ENCODE measurements at places on chromosomes 7 and 10.

- H3K4me1 ChIP-seq = no peaks in the 10 kb centered on the region
- no peak for DNase-seq
- no peak overlapping the region for H3K4me3 ChIP-seq
- no peaks in the 10 kb centered on the region for H3K27me3 ChIP-seq
- no peak overlapping the region for H3K27ac ChIP-seq
These were observed 140.0 kb upstream of the TPK1 start for GRCh38 chr7:144975882-144976281.

DNA sequence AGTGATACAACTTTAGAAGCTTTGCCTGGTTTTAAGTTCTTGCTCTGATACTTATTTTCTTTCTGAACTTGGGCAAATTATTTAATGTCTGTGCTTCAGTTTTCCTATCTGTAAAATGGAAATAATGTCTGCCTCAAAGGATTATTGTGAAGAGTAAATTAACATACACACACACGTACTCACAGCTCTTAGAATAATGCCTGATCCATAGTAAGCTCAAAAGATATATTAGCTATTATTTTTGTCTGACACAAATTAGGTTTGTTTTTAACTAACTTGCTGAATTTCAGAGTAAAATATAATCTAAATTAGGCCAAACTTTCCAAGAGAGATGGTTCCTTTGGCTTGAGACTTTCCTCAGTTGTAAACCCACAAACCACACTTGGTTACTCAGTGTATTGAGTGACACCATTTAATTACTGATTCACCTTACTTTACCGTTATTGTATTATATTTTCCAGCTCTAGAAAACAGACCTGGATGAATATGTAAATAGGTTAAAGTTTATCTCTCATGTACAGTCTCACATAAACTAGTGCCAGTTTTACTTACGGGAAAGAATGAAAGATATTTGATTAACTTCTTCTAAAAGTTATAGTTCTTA is 50.4 kb downstream of the VTI1A start:
- H3K27ac ChIP-seq = no peak overlapping the region
- H3K4me3 ChIP-seq = no peak overlapping the region
- no peaks in the 10 kb centered on the region for H3K4me1 ChIP-seq
- H3K27me3 ChIP-seq = no peaks in the 10 kb centered on the region

GRCh38 chr10:2111965-2112364 is 374.6 kb upstream of the ADARB2 start:
- no peaks in the 10 kb centered on the region for H3K36me3 ChIP-seq
- no peak overlapping the region for H3K4me3 ChIP-seq
- H3K4me1 ChIP-seq = no peaks in the 10 kb centered on the region
- no peak overlapping the region for H3K27ac ChIP-seq
- H3K27me3 ChIP-seq = peaks cover 5% of the 10 kb centered on the region
- DNase-seq = no peak

DNA sequence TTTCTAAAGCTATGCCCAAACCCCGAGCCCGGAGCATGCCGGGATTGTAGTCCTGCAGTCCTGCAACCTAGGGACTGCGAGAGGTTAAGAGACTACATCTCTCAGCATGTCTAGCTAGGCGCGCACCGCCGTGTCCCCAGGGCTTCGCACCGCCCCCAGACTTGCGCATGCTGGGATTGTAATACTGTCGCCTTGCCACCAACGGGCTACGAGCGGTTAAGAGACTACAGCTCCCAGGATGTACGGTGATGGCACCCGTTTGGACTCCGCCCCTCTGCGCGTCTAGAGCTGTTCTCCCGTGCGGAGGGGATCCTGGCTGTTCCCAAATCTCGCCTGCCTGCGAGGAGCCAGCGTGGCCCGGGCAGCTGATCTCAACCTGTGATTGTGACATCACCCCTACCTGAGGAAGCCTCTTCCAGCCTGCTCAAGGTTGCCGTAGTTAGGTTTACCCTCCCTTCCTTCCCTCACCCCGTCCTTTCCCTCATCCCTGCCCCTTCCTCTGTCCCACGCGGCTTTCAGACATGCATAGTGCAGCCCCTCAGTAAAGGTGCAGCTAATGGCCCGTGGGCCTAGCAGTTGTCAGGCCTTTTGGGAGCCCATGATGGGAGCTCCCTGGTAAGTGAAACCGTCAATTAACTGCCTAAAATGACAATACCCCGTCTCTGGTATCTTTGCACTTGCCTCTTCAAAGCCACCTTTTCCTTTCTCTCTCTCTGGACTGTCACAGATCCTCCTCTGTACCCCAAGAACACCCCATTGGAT is 6.3 kb upstream of the ZNF736 start:
- H3K27me3 ChIP-seq = no peaks in the 10 kb centered on the region
- H3K4me3 ChIP-seq = peak overlapping the region; percentile 87
- H3K36me3 ChIP-seq = no peaks in the 10 kb centered on the region
- peak; percentile 96 for DNase-seq
- H3K4me1 ChIP-seq = peaks cover 30% of the 10 kb centered on the region

- no peaks in the 10 kb centered on the region for H3K4me1 ChIP-seq
- H3K27ac ChIP-seq = no peak overlapping the region
- no peaks in the 10 kb centered on the region for H3K27me3 ChIP-seq
- H3K4me3 ChIP-seq = no peak overlapping the region
These were observed 419.4 kb upstream of the CELF2 start for GRCh38 chr10:10598297-10598696.

- no peaks in the 10 kb centered on the region for H3K27me3 ChIP-seq
- H3K36me3 ChIP-seq = no peaks in the 10 kb centered on the region
- H3K4me1 ChIP-seq = peaks cover 30% of the 10 kb centered on the region
- H3K4me3 ChIP-seq = no peak overlapping the region
These were observed 230.3 kb downstream of the ARHGAP12 start for GRCh38 chr10:31698181-31698830.

DNA sequence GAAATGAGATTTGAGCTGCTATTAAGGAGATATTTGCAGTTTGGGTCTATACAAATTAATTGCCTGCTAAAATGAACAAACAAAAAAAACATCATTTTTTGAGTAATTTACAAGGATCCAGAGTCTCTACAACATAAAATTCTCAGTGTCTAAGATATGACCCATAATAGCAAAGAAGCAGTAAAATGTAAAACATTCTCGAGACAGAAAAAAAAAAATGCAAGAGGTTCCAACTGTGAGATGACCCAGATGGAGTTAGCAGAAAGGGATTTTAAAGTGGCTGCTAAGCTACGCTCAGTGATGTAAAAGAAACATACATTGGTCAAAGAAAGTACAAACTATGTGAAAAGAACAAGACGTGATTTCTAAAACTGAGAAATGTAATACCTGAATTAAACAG is 471.0 kb downstream of the SH2D4B start:
- H3K4me1 ChIP-seq = no peaks in the 10 kb centered on the region
- no peaks in the 10 kb centered on the region for H3K36me3 ChIP-seq
- no peaks in the 10 kb centered on the region for H3K27me3 ChIP-seq
- H3K4me3 ChIP-seq = no peak overlapping the region

DNA sequence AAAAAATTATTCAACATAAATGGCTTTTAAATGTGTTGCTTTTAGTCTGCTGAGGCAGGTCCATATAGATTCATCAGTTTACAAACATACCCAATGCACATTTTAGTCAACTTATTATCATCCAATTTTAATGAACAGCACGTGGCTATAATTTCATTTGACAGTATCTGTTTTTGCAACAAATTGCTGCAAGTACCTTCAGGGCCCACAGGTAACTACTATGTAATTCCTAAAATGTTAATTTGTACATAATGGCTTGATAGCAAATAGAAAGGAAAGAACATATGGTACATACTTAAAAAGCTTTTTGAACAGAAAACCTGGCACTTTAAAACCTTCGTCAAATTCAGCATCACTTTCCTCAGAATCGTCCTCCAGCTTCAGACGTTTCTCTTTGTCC is 33.3 kb downstream of the ERCC6 start:
- H3K27ac ChIP-seq = no peak overlapping the region
- DNase-seq = no peak
- H3K27me3 ChIP-seq = no peaks in the 10 kb centered on the region
- peaks cover 13% of the 10 kb centered on the region for H3K4me1 ChIP-seq

GRCh38 chr10:132023092-132023811 is 41.5 kb upstream of the BNIP3 start:
- no peaks in the 10 kb centered on the region for H3K36me3 ChIP-seq
- no peak overlapping the region for H3K27ac ChIP-seq
- DNase-seq = peak; percentile 72

DNA sequence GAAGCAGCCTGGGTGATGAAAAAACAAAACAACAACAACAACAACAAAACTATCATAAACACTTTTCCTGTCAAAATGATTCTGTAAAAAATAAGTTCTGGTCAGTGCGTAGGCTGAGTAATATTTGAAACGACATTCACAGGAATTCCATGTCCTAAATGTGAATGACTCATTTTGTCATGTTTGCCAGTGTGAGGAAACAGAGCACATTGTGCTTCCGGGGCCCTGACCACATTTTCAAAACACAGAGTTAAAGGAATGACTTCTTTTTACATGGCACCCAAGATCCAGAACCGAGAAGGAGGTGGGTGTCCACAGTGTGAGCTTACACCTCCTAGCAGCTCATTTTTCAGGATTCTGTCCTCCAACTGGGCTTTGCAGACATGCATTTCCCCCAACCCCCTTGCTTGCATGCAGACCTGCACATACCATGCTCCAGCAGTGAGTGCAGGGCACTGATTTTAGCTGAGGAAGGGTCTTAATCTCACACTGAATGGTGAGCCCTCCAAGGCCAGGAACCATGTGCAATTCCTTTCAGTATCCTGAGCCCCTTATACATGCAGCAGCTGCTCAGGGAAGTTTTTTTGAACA is 3.0 kb downstream of the CLRN3 start:
- H3K36me3 ChIP-seq = no peaks in the 10 kb centered on the region
- no peak for DNase-seq
- H3K4me3 ChIP-seq = no peak overlapping the region

- no peak overlapping the region for H3K27ac ChIP-seq
- H3K4me1 ChIP-seq = peaks cover 17% of the 10 kb centered on the region
- no peak overlapping the region for H3K4me3 ChIP-seq
- no peaks in the 10 kb centered on the region for H3K27me3 ChIP-seq
- DNase-seq = no peak
- no peaks in the 10 kb centered on the region for H3K36me3 ChIP-seq
These were observed 32.8 kb downstream of the MKRN1 start for GRCh38 chr7:140446467-140446866.

DNA sequence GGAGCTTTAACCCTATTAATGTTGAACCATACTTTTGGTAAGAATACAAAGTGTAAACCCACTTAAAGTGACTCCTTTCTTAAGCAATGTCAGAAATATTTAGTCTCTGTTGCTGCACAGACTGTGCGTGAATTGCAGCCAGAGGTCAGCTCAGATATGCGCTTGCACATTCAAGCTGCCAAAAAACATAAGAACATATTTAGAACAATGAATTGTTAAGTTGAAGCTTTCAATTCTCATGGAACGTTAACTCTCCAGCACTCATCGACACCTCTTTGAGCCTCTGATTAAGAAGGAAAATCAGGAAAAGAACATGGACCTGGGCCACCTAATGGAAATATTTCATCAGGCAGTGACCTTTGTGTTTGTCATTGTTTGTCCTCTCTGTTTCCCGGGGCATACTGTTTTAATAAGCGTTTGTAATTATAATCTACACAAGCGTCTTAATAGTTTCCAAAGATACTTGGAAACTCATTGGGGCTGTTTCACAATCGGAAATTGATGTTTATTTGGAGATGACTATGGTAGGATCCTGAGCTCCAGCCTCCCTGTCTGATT is 193.0 kb upstream of the CELF2 start:
- H3K27ac ChIP-seq = no peak overlapping the region
- no peaks in the 10 kb centered on the region for H3K4me1 ChIP-seq
- no peak for DNase-seq
- no peak overlapping the region for H3K4me3 ChIP-seq

- H3K4me1 ChIP-seq = no peaks in the 10 kb centered on the region
- H3K4me3 ChIP-seq = no peak overlapping the region
- H3K27me3 ChIP-seq = no peaks in the 10 kb centered on the region
- H3K27ac ChIP-seq = no peak overlapping the region
- peak; percentile 22 for DNase-seq
- no peaks in the 10 kb centered on the region for H3K36me3 ChIP-seq
These were observed 114.9 kb downstream of the IPMK start for GRCh38 chr10:58152673-58153263.

GRCh38 chr7:45589061-45589460 is 14.9 kb downstream of the ADCY1 start:
- H3K4me1 ChIP-seq = no peaks in the 10 kb centered on the region
- no peak overlapping the region for H3K27ac ChIP-seq
- no peak overlapping the region for H3K4me3 ChIP-seq
- H3K36me3 ChIP-seq = no peaks in the 10 kb centered on the region
- DNase-seq = no peak

DNA sequence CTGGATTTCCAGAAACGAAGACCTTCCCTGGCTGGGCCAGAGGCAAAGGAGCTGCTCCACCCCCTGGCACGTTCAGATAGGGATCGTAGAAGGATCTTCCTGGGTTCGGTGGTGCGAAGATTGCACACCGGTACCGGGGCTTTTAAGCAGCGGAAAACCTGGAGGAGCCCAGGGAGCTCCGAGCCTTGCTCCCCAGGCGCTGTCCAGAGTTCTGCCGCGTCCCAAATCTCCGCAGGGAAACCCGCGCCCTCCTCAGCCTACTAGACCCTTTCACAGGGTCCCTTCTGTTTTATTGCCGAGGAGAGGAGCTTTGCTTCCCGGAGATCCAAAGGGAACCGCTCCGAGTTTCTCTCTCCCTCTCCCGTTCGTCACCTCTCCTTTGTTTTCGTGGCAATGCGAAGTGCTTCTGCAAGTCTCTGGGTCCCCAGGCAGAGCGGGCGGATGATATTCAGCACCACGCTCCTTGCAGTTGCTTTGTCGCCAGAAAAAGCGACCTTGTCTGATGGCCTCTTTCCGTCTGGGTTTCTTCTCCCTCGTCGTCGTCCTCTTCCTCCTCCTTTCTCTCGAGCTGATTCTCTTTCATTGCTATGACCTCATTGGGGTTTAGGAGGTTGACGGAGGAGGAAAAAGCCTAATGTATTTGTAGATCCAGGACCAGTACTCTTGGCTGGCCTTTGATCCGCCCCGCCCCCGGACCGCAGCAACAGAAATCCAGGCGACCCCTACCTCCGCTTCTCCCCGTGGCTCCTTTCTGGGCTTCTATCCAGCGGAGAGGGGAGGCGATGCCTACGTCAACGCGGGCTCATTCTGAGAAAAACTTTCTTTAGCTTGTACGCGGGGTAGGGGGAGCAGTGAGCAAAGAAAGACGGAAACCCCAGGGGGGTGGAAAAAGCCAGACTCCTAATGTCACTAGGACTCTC is at the start of gene TMEM196:
Gene TMEM196, minus strand, starts transcription at position 777 of the 920 bp plus-strand sequence. CDS start 921 bp downstream, outside the sequence.
- H3K36me3 ChIP-seq = no peaks in the 10 kb centered on the region
- peaks cover 16% of the 10 kb centered on the region for H3K4me1 ChIP-seq
- peaks cover 26% of the 10 kb centered on the region for H3K27me3 ChIP-seq
- H3K27ac ChIP-seq = no peak within 1 kb of the TSS
- peak; percentile 5 for DNase-seq

DNA sequence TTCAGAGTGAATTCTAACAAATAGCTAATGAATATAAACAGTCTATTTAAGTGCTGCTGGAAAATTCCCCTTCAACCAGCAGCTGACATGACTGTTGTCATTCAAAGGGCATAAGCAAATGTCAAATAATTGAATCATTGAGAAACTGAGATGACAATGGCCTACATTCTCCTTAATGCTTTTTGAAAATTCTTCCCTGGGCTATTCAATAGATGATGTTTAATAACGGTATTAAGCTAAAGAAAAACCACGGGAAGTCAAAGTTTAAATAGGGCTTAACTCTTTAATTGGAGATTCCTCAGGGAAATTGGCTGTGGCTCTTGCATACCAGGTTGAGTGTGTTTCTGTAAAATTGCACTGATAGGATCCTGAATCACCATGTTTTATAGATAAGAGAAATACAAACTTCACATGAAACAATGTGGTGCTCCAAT is 77.0 kb downstream of the ARL4A start:
- H3K4me3 ChIP-seq = no peak overlapping the region
- DNase-seq = no peak
- H3K27ac ChIP-seq = no peak overlapping the region

- no peak overlapping the region for H3K27ac ChIP-seq
- DNase-seq = no peak
- no peaks in the 10 kb centered on the region for H3K36me3 ChIP-seq
These were observed 4.1 kb upstream of the PRSS1 start for GRCh38 chr7:142745091-142745635.
